DMS79 (cell line): ENCODE measurements at places on chromosomes 12 and 14.
A peak's percentile ranks its signal among the peaks of the same experiment; 100 is the strongest.

- no peak for DNase-seq
Observed at GRCh38 chr14:21840765-21841164, 167.1 kb upstream of the OR4E1 start.

- DNase-seq = no peak
Observed at GRCh38 chr12:122835750-122836026, 431 bp downstream of the HIP1R start.

DNA sequence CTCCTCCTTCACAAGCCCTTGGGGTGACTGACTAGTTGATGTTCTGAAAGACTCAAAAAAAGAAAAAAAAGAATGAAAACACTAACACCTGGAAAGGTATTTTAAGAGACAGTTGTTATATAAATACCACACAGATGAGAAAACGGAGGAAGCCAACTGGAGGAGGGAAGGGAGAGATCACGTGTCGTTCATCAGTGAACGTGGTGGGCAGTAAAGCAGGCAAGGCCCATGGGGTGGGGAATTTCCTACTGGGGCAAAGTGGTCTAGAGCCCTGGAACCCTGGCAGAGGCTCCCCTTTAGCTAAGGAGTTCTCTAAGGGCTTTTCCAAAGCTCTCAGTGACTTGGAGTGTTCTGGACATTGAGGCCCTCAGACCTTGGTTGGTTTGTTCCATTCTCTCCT is 169.7 kb downstream of the CALM1 start:
- no peak for DNase-seq

DNA sequence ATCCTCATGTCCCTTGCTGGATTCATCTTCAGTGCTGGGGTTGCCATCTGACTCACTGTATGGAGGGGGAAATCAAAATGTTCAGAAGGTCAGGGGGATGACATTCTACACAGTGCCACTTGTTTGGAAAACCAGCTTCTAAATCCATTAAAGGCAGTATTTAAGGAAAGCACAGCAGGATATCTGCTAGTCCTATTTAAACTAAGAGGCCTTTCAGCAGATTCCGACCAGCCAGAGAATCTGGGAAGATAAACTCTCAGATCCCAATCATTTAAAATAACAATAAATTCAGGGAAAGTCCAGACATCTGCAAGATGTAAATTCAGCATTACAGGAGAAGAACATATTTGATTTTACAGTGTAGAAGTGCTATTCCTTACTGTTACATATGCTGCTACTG is 3.8 kb downstream of the SIX4 start:
- no peak for DNase-seq

DNA sequence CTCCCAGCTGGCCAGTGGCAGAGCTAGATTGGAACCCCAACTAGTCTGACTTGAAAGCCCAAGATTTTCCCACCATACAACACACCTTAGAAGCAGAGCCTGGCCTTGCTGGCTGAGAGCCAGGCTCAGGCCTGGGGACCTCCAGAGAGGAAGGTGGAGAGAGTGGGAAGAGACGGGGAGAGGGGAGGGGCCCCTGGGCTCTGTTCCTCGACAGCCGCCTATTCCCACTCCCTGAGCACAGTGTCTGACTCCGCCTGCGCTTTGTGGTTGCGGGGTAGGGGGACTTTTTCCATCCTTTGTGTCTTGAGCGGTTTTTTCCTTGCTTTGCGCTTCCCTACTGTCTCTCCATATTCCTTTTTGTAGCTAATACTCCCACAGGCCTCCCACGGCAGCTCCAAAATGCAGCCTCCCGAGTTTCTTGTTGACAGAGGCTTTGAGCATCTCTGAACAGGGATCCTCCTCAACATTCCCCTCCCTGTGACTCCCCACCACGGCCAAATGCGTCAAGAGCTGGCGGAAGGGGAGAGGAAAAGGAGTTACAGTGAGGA is 4.0 kb upstream of the KCNH3 start:
- no peak for DNase-seq

GRCh38 chr12:22626406-22626805 is 1.4 kb downstream of the ETNK1 start:
- DNase-seq = no peak

- DNase-seq = no peak
Observed at GRCh38 chr12:65263777-65264176, 14.7 kb upstream of the MSRB3 start.

DNA sequence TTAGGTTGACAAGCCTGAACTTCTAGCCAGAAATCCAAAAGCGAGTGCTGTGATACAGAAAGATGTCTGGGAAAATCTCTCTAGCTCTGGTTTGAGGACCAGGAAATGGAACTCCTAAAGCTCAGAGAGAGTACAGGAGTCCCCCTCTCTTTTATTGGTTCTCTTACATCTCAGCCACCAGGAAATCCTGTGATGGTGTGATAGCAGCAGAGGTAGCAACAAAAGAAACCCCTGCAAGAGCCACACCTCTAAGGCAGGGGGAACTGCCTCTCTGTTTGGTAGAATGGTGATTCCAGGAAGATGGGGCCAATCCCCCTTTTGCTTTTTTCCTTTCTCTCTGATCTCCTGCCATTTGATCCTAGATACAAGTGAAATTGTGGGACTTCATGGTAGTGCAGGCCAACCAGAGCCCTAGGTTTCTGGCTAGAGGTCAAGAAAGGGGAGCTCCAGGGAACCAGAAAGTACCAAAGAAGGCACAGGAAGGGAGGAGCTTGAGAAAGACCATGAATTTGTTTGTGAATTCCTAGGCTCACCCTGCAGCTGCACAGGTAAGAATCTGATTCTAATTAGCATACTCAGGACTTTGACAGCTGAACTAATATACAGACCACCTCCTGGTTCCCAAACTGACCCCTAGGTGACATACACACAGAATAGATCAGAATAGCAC is 88.5 kb downstream of the PAPLN start:
- no peak for DNase-seq

GRCh38 chr14:83646228-83646627 is 1883.7 kb upstream of the FLRT2 start:
- DNase-seq = no peak

- no peak for DNase-seq
Observed at GRCh38 chr12:2775431-2775830, 19.3 kb upstream of the FKBP4 start.

DNA sequence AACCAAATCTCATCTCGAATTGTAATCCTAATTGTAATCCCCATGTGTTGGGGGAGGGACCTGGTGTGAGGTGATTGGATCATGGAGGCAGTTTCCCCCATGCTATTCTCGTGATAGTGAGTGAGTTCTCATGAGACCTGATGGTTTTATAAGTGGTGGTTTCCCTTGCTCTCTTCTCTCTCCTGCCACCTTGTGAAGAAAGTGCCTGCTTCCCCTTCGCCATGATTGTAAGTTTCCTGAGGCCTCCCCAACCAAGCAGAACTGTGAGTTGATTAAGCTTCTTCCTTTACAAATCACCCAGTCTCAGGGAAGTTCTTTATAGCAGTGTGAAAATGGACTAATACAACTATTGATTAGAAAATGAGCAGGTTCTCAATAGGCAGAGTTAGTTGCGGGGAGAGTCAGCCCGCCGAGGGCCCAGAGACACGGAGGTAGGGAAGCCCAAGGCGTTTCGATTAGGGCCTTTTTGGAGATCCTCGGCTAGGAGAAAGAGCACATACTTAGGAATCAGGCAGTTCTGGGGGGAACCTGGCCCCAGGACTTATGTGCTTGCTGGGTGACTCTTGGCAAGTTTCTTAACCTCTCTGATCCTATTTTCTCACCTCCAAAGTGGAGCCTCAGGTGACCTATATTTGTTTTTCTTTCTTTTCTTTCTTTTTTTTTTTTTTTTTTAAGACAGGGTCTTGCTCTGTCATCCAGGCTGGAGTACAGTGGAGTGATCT is 65.7 kb downstream of the MVK start:
- DNase-seq = no peak

- no peak for DNase-seq
Observed at GRCh38 chr14:88542857-88543795, 11.7 kb downstream of the PTPN21 start.

- peak; percentile 17 for DNase-seq
Observed at GRCh38 chr14:96826818-96827217, 29.6 kb downstream of the VRK1 start.

- no peak for DNase-seq
Observed at GRCh38 chr12:113796852-113797534, 169.1 kb downstream of the RBM19 start.

DNA sequence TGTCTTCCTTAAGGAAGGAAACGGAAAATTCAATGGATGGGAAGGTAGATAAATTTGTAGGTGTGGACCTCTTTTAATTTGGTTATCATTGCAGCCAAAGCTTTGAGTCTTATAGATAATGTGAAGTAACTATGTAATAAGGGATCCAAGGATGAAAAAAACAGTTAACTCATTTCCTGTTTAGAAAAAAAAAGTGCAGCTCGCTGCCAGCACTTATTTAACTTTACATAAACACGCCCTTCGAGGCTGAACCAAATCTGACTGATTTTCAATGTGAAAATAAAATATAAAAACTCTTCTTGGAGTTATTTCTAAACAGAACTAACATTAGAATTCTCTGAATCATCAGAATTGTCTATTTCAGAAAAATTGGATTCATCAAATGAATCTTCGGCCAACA is 7.0 kb downstream of the NUBPL start:
- DNase-seq = no peak

GRCh38 chr12:11686120-11686519 is 36.6 kb downstream of the ETV6 start:
- no peak for DNase-seq

DNA sequence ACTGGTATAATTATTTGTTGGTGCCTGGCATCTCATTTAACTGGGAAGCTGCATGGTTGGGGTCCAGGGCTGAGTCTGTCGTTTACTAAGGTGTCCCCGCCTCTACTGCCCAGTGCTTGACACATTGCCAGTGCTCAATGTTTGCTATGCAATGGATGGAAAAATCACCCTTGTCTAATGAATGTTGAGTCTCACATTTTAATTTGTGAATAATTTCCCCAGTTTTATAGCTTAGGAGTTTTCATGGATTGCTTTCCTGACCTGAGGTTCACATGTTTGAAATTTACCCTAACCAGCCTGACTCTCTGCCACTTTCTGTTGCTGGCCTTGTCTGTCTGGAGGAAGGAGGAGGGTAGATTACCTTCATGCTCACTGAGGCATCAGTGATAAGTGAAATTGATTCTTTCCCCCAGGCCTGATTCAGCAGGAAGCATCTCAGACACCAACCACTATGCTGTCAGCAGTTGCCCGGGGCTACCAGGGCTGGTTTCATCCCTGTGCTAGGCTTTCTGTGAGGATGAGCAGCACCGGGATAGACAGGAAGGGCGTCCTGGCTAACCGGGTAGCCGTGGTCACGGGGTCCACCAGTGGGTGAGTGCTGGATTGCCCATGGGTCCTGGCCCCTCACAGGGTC is 2.4 kb downstream of the DHRS2 start:
- no peak for DNase-seq

DNA sequence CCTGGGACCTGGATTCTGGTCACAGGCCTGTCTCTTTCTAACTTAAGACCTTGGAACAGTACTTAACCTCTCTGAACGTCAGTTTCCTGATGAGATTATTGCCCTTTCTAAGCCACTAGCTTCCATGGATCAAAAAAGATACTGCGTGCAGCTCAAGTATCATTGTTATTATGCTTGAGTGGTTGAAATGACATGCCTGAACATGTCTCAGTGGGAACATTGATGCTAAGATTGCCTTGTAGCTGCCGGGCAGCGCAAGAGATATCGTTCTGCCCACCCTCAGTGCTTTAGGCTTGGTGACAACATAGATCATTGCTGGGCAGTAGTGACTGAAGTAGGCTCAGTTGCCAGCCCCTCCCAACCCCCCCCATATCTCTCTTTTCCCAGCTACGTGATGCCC is 131.9 kb downstream of the SMOC1 start:
- DNase-seq = peak; percentile 64

- DNase-seq = no peak
Observed at GRCh38 chr12:12502815-12503151, 59.9 kb downstream of the DUSP16 start.

DNA sequence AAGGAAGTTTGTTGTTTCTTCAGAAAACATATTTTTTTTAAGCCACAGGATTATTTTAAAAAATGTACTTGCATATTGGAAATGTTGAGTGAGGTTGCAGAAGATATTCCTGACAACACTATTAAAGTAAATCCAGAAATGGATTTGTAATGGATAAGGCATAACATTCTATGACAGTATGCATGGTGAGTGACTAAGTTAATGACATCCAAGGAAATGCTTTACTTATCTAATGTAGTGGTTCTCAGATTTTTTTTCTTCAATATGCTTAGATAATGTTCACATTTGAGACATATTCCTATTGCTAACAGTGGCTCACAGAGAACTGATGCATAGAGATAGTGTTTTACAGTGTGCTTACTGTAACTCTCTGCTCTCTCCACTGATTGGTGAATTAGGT is 49.4 kb downstream of the ZDHHC17 start:
- DNase-seq = no peak

GRCh38 chr12:115004470-115005146 is 320.6 kb upstream of the TBX3 start:
- no peak for DNase-seq

DNA sequence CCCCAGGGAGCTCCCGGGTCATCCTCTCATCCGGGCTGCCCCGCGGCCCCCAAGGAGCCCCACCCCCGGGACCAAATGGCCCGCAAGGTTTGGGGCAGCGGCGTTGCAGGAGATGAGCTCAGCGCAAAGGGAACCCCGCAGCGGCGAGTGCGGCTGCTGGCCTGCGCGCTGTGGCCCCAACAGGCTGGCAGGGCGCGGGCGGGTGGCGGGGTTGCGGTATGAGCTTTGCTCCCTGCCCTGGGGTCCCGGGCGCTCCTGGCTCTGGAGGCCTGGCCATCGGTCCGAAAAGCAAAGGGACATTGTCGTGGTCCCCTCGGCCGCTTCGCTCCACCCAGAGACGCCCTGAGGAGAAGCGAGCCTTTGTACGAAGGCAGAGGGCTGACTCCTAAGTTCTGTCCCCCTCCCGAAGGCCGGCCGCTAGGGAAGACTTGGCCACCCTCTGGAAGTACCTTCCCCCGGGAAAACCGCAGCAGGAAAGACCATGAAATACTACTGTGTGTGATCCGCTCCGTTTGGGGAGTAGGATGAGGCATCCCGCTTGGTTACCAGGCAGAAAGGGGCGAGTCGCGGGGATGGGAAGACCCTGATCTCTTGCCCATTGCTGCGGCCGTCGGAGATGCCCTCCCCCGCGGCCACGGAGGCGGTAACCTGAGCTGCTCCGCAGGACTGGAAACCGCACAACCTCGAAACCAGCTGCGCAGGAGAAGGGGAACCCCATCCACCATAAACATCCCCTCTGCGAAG is 620 bp upstream of the NID2 start:
- DNase-seq = no peak

GRCh38 chr12:26863515-26863914 is 30.5 kb upstream of the ITPR2 start:
- DNase-seq = no peak

DNA sequence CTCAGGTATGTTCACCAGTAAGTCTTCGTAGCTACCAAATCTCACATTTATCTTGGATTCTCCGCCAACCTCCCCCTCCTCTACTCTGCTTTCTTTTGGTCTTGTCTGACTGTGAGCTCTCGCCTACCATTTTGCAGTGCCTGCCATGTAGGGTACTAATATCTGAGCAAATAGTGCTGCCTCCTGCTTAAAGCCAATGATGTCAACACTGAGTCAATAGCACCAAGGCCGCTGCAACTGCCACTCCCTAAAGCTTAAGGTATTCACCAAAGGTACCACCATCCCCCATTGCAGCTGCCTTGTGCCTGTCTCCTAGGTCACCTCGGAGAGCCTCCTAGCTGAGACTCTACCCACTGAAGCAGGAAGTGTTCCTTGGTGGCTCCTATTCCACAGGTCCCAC is 114.8 kb upstream of the FUT8 start:
- DNase-seq = no peak

GRCh38 chr12:71594214-71594948 is 69.3 kb downstream of the ZFC3H1 start:
- no peak for DNase-seq

- peak; percentile 64 for DNase-seq
Observed at GRCh38 chr14:104149617-104150135, 11.3 kb downstream of the KIF26A start.
